ENCODE measurements at places on chromosomes 12 and 14. TPM values are rescaled to one million over a fixed set of nuclear protein-coding genes. Genes with fewer than 3 reads are reported as not detected.

DNA sequence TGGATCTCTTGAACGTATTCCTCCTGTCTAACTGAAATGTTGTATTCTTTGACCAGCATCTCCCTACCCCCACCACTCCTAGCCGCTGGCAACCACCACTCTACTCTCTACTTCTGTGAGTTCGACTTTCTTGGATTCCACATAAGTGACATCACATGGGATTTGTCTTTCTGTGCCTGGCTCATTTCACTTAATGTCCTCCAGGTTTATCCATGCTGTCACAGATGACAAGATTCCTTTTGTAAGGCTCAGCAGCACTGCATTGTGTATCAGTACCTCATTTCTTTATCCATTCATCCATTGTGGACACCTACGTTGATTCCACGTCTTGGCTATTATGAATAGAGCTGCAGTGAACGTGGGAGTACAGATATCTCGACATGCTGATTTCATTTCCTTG lies 10.5 kb downstream of the PRKAB1 start:
- no peak for DNase-seq
- H3K27me3 ChIP-seq: no peaks in the 10 kb centered on the region
- H3K4me1 ChIP-seq: no peaks in the 10 kb centered on the region
- no peak overlapping the region for H3K4me3 ChIP-seq
- H3K27ac ChIP-seq: no peak overlapping the region
- H3K36me3 ChIP-seq: peaks cover 47% of the 10 kb centered on the region

DNA sequence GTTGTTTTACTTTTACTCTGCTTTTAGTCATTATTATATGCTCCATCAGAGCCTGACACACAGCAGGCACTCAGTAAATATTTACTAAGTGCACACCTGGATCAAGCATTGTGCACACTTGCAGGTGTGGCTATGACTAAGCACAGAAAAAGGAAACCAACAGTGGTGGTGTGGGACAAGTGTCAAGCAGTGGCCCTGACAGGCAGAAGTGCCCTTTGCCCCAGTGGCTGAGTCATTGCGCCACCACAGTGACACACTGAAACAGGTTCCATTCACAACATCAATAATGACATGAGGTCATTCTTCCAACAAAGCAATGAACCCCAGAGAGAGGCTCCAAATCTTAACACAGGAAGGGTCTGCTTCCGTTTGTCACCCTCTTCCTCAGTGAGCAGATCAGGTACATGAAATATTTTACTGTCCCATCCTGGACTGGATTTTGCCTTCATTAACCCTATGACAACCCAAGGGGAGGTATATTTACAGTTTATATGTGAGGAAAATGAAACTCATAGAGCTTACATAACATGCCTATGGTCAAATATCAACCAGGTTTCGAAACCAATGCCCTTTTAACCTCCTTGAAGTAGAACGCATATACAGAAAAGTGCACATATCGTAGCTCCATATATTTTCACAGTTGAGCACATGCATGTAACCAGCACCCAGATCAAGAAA lies 82.6 kb upstream of the GTF2A1 start:
- H3K27me3 ChIP-seq: no peaks in the 10 kb centered on the region
- H3K36me3 ChIP-seq: no peaks in the 10 kb centered on the region
- H3K4me3 ChIP-seq: no peak overlapping the region
- DNase-seq: no peak
- peaks cover 24% of the 10 kb centered on the region for H3K4me1 ChIP-seq

RASAL1 gene
- 5.4 TPM for total RNA-seq

DNA sequence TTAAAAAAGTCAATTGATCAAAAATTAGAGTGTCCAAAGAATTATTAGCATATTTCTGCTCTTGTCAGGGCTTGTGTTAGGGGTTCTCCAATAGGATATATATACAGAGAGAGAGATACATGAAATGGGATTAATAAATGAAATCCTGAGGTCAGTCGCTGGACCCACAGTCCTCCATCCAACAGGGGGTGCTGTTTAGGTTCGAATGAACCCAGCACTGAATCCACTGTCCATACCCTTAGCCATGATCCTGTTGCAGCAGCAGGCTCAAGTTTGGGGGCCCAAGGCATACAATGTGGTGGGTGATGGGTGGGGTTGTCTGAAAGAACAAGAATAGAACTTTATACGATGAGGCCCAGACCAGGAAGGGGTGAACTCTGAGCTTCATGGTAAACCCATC lies 780 bp upstream of the MYO1H start:
- no peak overlapping the region for H3K27ac ChIP-seq
- no peaks in the 10 kb centered on the region for H3K4me1 ChIP-seq
- peak; percentile 64 for DNase-seq
- no peak overlapping the region for H3K4me3 ChIP-seq
- no peaks in the 10 kb centered on the region for H3K27me3 ChIP-seq

All from GM23338 (cell line).